ENCODE measurements at places on chromosomes 11 and 22. TPM values are rescaled to one million over a fixed set of nuclear protein-coding genes. Genes with fewer than 3 reads are reported as not detected.

The MUC2 gene
- not detected for total RNA-seq

The ACR gene
- 0.45 TPM for total RNA-seq

The GAB4 gene
- not detected for total RNA-seq

The DRD2 gene
- not detected for total RNA-seq

The RAB3IL1 gene
- 9.7 TPM for total RNA-seq

The HBE1 gene
- not detected for total RNA-seq

The MAPK11 gene
- total RNA-seq, result 17.7 TPM

The GNB1L gene
- total RNA-seq, result 4.9 TPM

The GLYATL2 gene
- not detected for total RNA-seq

The SLCO2B1 gene
- total RNA-seq, result 19.2 TPM

The NUDT22 gene
- total RNA-seq, result 56.6 TPM

The PATE4 gene
- not detected for total RNA-seq

All from chondrocyte (in vitro differentiated cells).